GM23248 (cell line): ENCODE measurements at places on chromosomes 3 and 15. TPM values are rescaled to one million over a fixed set of nuclear protein-coding genes. Genes with fewer than 3 reads are reported as not detected.

The ADGRG7 gene
- total RNA-seq, result not detected in 2 replicates

GRCh38 chr3:36957862-36958686 is 13.2 kb upstream of the TRANK1 start:
- H3K36me3 ChIP-seq, result no peaks in the 10 kb centered on the region
- peak; percentile 80 for DNase-seq
- peak overlapping the region; percentile 45 for H3K27ac ChIP-seq

The HYAL1 gene
- total RNA-seq, result 0.51 TPM in 1 of 2 replicates, not detected in the other

DNA sequence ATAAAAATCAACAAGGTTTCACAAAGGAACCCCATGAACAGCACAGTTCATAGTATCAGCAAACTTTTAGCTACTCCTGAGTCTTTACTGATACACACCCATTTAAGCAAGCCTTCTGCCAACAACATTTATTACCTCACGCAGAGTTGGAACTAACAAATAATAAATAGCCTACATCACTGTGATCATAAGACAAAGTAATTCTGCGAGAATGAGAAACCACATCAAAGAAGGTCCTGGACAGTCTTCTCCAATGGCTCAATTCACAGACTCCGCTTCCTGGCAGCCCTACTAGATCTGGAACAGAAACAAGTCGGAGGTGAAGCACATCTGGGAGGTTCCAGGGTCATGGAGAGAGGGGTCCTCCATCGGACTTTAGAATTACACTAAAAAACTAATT is 37.0 kb downstream of the LDHAL6B start:
- no peak overlapping the region for H3K27ac ChIP-seq
- H3K4me1 ChIP-seq, result no peaks in the 10 kb centered on the region
- H3K4me3 ChIP-seq, result no peak overlapping the region
- peaks cover 25% of the 10 kb centered on the region for H3K36me3 ChIP-seq
- DNase-seq, result no peak
- no peaks in the 10 kb centered on the region for H3K27me3 ChIP-seq

The AQP9 gene
- total RNA-seq, result not detected in 2 replicates

DNA sequence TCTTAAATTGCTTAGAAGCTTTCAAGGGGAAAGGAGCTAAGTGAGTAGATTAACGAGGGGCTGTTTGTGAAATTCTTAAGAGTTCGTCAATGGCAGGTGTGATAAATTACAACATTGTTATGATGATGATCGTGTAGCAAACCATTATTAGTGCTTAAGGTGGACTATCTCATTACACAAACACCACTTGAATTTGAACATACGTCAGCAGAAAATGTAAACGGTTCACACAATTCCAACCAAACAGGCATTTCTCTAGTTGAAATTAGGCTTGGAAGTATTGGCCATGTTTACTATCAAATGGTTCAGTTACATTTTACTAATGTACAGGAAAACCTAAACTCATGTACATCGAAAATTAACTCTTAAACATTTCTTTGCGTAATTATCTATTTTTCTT is 102.8 kb downstream of the PYDC2 start:
- no peaks in the 10 kb centered on the region for H3K27me3 ChIP-seq
- no peaks in the 10 kb centered on the region for H3K36me3 ChIP-seq
- H3K4me1 ChIP-seq, result no peaks in the 10 kb centered on the region
- no peak overlapping the region for H3K4me3 ChIP-seq

DNA sequence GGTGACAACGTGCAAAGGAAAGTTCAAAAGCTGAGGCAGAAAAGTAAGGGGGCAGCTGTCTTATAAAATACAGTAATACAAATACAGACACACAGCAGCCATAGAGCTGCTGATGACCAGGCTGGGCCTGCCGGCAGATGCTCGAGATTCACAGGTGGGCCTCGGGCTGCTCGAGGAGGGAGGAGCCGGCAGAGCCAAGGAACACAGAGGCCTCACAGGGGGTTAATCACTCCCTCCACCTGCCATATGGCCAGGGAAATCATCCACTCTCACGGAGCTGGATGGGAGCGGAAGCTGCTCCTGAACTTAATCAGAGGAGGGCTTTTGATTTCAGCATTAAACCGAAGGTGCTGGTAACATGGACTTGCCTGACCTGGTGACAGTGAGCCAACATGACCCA is 29.6 kb upstream of the MGLL start:
- DNase-seq, result no peak
- H3K36me3 ChIP-seq, result no peaks in the 10 kb centered on the region
- no peaks in the 10 kb centered on the region for H3K4me1 ChIP-seq
- peaks cover 2% of the 10 kb centered on the region for H3K27me3 ChIP-seq
- no peak overlapping the region for H3K4me3 ChIP-seq

DNA sequence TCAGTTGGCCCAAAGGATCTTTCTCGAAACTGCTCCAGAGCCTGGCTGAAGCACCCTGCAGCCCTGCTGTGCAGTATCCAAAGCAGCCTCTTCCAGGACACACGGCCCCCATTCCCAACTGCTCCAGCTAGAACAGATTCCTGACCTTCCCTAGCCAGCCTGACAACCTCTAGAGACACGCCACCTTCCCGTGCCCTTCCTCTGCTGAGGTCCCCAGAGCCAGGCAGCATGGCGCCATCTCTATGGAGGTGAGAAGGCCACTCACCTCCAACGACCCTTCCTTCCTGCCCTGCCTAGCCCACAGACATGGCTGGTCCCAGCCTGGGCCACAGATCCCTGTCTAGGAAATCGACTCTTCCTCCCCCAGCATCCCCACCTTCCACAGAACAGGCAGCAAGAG is 3.1 kb downstream of the KIF7 start:
- no peak for DNase-seq
- H3K4me1 ChIP-seq, result peaks cover 18% of the 10 kb centered on the region
- no peak overlapping the region for H3K27ac ChIP-seq

The ANKUB1 gene
- not detected in 2 replicates for total RNA-seq

GRCh38 chr3:184604039-184604601 is 42.5 kb downstream of the EPHB3 start:
- peak; percentile 48 for DNase-seq
- H3K27me3 ChIP-seq, result peaks cover 34% of the 10 kb centered on the region
- no peaks in the 10 kb centered on the region for H3K4me1 ChIP-seq

The GLDN gene
- total RNA-seq, result 0.25 and 2.8 TPM in 2 replicates

DNA sequence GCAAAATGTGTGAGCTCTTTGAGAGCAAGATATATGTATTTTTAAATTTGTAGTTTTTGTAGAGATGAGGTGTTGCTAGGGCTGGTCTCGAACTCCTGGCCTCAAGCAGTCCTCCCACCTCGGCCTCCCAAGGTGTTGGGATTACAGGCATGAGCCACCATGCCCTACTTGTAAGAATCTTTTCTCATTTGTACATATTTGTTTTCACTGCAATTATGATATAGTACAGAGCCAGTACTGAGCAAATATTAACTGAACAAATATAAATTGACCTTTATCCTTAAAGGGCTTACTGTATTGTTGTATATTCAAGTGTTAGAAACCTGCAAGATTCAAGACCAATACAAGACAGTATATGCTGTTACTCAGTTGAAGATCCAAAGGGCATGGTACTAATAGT is 53.4 kb downstream of the GTF2E1 start:
- no peaks in the 10 kb centered on the region for H3K27me3 ChIP-seq
- H3K4me1 ChIP-seq, result peaks cover 23% of the 10 kb centered on the region
- H3K4me3 ChIP-seq, result no peak overlapping the region
- H3K27ac ChIP-seq, result no peak overlapping the region
- DNase-seq, result no peak
- no peaks in the 10 kb centered on the region for H3K36me3 ChIP-seq

DNA sequence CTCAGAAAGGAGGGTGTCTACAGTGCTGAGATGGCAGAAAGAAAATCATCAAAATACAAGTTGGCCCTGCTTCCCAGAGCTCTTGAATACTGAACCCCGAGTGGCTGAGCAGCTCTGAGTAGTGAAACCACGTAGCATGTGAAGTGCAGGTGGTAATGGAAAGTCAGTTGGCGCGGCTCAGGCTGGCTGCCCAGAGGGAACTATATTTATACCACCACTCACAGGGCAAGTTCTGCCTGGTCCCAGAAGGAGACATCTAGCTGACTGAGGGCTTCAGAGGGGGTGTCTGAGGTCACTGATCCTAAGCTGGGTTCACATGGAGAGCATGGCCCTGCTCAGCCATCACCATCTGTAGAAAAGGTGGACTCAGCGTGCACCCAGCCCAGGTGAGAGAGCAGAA is 129.6 kb upstream of the AGBL1 start:
- no peaks in the 10 kb centered on the region for H3K36me3 ChIP-seq
- H3K27me3 ChIP-seq, result no peaks in the 10 kb centered on the region
- no peak overlapping the region for H3K4me3 ChIP-seq
- H3K27ac ChIP-seq, result no peak overlapping the region
- H3K4me1 ChIP-seq, result no peaks in the 10 kb centered on the region

GRCh38 chr3:12222775-12223485 is 64.2 kb upstream of the TIMP4 start:
- H3K4me1 ChIP-seq, result peaks cover 16% of the 10 kb centered on the region
- no peak overlapping the region for H3K4me3 ChIP-seq

DNA sequence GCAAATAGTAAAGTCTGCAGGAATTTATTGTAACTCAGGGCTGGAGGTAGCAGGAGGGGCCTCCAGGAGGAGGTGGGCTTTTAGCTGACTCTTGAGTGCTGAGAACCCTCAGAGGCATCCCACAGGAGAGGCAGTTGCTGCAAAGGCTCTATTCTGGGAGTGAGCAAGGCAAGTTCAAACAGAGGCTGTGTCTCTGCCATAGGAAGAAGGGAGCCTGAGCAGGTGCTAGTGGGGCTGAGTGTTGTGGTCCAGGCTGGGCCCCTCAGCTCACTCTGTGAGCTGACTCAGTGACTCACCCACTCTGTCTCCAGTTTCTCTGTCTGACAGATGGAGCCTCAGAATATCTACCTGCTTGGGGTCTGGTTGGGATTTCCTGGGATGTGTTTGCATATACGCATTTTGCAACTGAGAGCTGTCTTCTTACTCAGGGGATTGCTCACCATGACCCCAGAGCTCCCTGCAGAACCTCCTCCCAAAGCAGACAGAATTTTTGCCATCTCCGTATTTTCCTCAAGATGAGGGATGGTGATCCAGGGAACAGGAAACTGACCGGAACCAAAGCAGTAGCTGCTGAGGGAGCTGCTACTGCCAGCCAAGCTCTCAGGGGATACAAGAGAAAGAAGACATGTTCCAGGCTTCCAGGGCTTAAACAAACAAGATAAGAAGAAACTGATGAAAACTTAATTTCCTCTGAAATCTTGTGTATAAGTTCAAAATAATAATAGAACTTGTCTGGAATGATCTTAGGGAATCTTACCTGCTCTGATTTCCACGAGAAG is 13.6 kb upstream of the NOX5 start:
- H3K27me3 ChIP-seq, result peaks cover 10% of the 10 kb centered on the region; the same call in 1 of the 2 replicates
- H3K36me3 ChIP-seq, result no peaks in the 10 kb centered on the region
- DNase-seq, result no peak
- H3K4me3 ChIP-seq, result no peak overlapping the region
- no peaks in the 10 kb centered on the region; the same call in 1 of the 2 replicates for H3K4me1 ChIP-seq
- no peak overlapping the region for H3K27ac ChIP-seq

DNA sequence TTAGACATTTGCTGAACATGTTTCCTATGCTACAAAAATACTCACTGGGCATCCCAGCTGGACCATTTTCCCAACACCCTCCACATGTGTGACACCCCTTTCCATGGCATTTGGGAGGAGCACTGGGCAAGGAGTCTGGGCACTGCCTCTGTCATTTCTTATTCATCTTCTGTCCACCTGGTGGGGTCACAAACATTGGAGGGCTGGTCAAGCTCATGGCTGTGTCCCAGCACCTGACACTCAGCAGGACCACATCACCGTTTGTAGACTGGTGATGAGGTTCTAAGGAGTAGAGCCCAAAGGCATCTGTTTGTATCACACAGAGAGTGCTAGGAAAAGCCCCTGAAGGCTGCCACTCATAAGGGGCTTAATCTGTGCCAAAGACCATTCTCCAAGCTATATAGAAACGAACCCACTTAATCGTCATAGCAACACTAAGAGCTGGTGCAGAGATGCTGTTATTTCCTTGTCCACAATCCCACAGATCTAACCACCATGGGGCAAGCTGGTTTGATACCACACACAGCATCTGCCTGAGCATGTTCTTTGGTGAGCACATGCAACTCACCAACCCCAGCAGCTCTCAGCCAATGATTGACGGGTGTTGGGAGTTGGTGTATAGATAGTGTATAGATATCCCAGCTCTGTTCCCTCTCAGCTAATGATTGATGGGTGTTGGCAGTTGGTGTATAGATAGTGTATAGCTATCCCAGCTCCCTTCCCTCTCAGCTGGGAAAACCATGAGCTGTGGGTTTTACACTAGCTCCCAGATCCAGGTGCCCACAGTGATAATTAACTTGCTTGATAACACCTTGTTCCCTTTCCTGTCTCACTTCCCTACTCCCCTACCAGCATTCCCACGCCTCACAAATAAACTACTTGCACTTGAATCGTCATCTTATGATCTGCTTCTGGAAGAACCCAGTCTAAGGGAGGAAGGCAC is 42.7 kb upstream of the ATP2B2 start:
- H3K27ac ChIP-seq, result no peak overlapping the region
- no peaks in the 10 kb centered on the region for H3K36me3 ChIP-seq
- H3K4me3 ChIP-seq, result no peak overlapping the region
- H3K27me3 ChIP-seq, result no peaks in the 10 kb centered on the region

GRCh38 chr15:80743189-80743833 is 35.9 kb upstream of the CEMIP start:
- H3K27ac ChIP-seq, result no peak overlapping the region
- no peak for DNase-seq
- peaks cover 15% of the 10 kb centered on the region for H3K4me1 ChIP-seq

GRCh38 chr3:107373896-107374295 is 3.3 kb upstream of the CCDC54 start:
- no peak overlapping the region for H3K27ac ChIP-seq
- H3K4me1 ChIP-seq, result peaks cover 7% of the 10 kb centered on the region; the same call in 1 of the 2 replicates
- H3K36me3 ChIP-seq, result no peaks in the 10 kb centered on the region
- H3K27me3 ChIP-seq, result no peaks in the 10 kb centered on the region
- H3K4me3 ChIP-seq, result no peak overlapping the region
- no peak for DNase-seq

- H3K27ac ChIP-seq, result no peak overlapping the region
- no peaks in the 10 kb centered on the region for H3K27me3 ChIP-seq
- H3K4me1 ChIP-seq, result no peaks in the 10 kb centered on the region
- no peaks in the 10 kb centered on the region for H3K36me3 ChIP-seq
- DNase-seq, result no peak
Observed at GRCh38 chr3:180329187-180329586, 272.8 kb upstream of the TTC14 start.

The TMCO5A gene
- not detected in 2 replicates for total RNA-seq
